ENCODE measurements at places on chromosomes 4 and X. TPM values are rescaled to one million over a fixed set of nuclear protein-coding genes. Genes with fewer than 3 reads are reported as not detected.

- no peak for DNase-seq
Measured at GRCh38 chr4:185711726-185712125, 100.3 kb downstream of the SORBS2 start.

DNA sequence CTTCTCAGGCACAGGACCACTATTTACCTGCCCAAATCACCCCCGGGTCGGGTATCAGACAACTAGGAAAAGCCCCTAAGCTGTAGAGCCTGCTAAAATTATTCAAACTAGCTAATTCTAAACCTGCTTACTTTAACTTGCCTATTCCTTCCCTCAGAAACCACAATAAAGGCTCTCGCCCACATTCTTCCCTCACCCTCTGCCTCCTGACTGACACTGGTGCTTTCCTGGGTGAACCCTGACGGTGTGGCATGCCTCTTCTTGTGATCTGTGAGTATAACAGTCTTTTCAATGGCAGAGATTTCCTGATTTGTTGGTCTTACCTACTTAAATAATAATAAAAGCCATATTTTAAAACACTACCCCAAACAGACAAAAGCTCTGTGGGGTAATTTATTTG lies 242.1 kb upstream of the ZCCHC13 start:
- DNase-seq, result no peak

DNA sequence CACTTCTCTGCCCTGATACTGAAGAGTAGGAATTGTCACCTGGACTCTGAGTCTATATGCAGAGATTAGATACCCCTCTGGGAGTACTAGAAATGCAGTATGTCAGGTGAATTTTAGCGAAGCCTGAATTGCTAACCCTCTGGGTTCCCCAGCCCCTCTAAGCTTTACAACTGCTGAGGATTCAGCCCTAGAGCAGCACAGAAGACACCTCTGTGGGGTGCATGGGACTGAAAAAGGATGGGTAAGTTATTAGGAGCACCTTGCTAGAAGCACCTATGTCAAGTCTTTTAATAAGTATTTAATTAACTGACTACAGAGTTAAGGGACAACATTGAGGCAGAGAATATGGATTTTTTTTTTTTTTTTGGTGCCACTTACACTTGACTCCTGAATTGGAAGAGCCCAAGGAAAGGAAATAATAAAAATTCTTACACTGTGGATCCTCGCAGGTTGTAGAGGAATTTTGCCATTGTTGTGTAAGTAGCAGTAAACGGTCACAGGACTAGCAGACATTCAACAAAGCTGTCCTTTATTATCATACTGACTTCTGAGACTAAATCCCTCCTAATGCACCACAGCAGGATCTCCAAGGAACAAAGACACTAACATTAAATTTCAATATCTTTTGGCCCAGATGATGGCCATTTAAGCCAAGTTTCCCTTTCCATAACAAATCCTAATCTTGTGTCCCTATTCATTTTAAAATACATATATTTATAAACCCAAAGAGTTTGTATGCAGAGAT lies 253.2 kb downstream of the ANKRD50 start:
- no peak for DNase-seq

- no peak for DNase-seq
Measured at GRCh38 chr4:43330288-43330687, 437.8 kb downstream of the GRXCR1 start.

- no peak for DNase-seq
Measured at GRCh38 chr4:8526363-8526855, 53.8 kb upstream of the GPR78 start.

DUSP21 gene
- not detected for total RNA-seq

Data from natural killer cell (primary cell).